NCI-H1930 (cell line): ENCODE measurements at places on chromosomes 5 and 9.

DNA sequence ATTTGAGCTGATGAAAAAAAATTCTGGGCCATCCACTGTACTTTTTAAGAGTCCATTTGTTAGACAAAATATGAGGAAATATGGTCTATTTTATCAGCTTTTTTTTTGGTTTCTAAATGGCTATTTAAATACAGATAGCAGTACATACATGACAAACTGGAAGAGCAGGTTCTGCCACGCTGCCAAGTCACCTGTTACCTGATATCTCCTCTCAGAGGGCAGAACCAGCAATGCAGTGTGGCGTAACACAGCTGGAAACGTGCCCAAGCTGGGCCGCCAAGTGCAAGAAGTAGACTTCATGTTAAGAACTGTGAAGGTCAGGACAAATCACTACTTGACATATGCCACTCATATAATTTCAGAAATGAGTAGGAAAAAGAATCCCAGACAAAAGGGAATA lies 8.1 kb downstream of the MCIDAS start:
- DNase-seq: no peak

DNA sequence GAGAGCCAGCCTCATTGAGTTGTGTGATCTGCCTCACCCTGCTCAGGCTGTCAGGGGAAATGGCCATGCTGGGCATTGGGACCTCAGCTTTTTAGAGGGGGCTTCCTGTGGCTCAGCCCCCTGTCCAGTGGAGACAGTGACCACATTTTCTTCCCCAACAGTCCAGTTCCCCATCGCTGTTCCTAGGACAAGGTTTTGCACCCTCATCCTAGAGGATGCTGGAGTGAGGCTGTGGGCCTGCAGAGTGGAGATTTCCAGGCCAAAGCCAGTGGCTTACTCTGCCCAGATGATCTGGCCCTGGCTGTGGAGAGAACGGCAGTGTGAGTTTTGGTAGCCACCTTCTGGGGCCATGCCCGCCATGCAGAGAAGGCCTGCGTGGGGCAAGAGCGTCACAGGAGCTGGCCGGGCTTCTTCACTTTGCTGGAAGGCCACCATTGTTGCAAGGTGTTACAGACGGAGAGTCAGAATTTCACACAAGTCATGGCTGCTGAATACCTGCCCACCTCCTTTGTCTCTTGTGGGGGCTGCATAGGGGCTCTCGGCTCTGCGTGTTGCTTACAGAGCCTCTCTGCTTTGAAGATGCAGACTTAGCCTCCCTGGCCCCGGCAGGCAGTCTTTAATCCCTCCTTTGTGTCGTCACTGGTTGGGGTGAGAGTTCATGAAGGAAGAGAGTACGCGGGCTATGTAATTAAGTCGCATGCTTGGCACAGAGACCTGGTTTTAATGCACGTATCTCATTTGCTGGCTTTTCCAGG lies 35.2 kb upstream of the PITX1 start:
- DNase-seq: no peak

GRCh38 chr9:26535151-26535550 lies 357.5 kb downstream of the CAAP1 start:
- DNase-seq: no peak

DNA sequence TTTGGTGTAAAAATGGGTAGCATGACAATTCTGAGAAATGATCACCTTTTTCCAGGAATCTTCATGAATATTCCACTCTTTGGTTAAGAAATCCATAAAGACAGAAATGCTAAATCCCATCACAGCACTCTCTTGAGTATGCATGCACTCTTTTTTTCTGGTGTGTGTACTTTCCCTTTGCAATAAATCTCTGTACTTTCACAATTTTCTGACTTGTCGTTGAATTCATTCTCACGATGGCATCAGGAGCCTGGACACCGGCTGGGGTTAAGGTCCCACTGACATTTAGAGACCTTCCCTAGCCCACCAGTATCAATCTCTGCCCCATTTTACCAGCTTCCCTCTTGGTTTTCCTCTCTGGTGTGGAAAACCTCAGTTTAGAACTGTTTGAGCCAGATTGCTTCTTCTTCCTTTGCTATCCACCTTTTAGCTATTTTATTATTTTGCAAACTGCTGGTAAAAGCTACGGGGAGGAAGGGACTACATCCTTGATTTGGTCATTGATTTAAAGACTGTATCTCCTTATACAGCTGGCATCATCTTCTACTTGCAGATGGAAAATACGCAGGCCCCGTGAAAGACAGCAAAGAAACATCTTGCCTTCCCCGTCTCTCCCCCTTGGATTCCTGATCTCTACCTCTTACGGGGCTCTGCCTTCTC lies 59.9 kb upstream of the ZFR start:
- no peak for DNase-seq

DNA sequence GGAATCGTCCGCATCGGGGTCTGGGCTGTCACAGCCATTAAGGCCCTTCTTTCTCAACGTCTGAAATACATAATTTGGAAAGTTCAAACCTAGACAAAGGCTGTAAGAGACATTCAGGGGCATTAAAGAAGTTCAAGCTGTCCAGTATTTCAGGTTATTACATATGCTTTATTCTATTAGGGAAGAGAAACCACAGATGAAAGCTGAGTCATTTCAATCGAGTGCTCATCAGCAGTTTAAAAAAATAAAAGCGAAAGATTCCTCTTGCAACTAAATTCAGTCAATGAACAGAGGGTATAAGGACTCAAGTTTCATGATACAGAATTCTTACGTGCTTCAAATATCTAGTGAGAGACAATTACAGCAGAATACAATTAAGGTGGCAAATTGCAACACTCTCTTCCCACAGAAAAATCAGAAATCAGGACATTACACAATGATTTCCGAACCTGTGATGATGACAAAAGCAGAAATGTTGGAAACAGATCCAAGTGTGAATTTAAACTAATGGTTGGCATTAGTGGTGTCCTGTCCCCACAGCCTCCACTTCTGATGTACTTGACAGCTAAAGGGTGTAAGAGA lies 121.6 kb downstream of the MEF2C start:
- DNase-seq: no peak

- no peak for DNase-seq
These were observed 157.3 kb upstream of the EPB41L4A start for GRCh38 chr5:112576298-112576925.

DNA sequence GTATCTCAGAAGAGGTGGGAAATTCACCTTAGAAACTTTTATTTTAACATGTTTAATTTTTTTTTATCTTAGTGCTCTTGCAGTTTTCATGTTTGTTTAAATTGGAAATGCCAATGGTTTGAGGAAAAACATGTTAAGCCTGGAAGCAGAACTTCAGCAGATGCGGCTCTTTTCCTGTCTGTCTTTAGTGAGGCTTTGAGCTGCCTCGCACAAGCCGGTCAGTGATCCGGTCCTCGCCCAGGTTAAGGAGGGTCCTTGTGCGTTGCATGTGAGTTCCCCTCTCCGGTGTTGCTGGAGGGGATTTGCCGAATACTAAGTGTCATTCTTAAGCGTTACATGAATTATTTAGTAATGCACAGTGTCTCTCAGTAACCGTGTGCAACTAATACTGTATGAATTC lies 9.4 kb upstream of the PLEKHG4B start:
- no peak for DNase-seq

- no peak for DNase-seq
These were observed 175.5 kb upstream of the TUT7 start for GRCh38 chr9:86529496-86530275.

DNA sequence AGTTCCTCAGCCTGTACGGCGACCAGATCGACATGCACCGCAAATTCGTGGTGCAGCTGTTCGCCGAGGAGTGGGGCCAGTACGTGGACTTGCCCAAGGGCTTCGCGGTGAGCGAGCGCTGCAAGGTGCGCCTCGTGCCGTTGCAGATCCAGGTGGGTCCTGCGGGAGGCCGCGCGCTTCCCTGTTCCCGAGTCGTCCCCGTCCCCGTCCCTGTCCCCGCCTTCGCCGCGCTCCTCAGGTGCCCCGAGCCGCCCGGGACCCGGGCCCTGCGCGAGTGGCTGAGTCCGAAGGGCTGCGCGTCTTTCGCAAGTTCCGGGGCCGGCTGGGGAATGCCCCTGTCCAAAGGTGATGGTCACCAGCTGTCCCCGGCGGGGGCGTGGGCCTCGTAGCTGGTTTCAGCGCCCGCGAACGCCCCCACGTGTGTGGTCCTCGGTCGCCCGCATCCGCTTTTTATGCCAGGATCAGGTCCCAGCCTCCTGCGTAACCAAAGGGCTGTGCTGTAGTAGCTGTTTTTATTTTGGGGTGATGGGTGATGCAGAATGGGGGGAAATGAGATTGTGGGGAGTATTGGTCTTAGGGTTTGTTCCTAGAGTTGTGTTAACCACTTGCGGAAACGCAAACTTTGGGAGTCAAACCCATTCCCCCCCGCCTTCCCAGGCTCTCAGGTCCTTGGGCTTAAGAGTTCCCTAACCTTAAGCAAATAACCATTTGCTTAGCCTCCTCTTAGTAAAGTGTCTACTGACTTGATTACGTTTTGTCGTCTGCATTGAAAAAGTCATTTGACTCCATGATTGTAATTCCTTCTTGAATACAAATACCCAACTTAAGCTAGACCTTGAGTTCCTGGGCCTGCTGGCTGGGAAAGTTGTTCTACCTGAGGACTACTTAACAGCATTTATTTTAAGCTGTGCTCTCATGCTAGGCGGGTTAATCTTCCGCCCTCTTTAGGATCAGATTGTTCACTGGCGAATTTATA lies 663 bp downstream of the ISOC1 start:
- DNase-seq: peak; percentile 2

- no peak for DNase-seq
These were observed 668.7 kb upstream of the FTMT start for GRCh38 chr5:121182788-121183490.

DNA sequence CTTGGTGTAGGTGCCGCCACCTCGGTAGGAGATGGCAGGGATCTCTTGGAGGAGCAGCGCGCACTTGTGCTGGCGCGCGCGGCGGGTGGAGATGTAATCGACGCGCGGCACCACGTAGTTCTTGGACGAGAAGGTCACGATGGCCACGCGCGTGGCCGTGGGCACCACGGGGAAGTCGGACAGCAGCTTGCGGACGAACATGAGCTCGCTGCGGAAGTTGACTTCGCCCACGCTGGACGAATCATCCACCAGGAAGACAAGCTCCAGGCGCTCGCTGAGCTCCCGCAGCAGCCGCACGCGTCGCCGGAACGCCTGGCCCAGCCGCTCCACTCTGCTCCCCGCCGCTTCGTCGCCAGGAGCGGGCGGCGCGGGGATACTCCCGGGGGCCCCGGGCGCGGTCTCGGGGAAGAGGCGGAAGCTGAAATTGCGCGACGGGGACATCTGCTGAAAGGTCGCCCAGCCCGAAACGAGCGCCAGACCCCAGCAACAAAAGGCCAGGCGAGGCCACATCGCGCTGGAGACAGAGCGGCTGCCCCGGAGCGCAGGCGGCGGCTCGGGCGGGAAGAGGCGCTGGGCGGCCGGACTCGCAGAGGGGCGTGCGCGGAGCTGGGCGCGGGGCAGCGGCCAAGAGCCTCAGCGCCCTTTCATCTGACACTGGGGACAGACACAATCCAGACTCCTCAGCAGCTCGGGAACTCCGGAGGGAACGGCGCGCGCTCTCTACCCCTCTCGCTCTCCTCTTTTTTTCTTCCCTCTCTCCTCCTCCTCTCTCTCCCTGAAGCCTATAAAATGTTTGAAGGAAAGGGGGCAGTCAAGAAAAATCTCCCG lies at the start of gene SVEP1:
TSS of gene SVEP1 (minus strand) at position 708 of the 828 bp plus-strand sequence. CDS start at position 510, 198 bp downstream.
- DNase-seq: no peak

- no peak for DNase-seq
These were observed 25.8 kb downstream of the AFAP1L1 start for GRCh38 chr5:149297340-149298025.

- no peak for DNase-seq
These were observed 24.8 kb downstream of the FYB1 start for GRCh38 chr5:39194466-39195136.

- DNase-seq: no peak
These were observed 378.9 kb downstream of the ELAVL2 start for GRCh38 chr9:23447166-23447565.

DNA sequence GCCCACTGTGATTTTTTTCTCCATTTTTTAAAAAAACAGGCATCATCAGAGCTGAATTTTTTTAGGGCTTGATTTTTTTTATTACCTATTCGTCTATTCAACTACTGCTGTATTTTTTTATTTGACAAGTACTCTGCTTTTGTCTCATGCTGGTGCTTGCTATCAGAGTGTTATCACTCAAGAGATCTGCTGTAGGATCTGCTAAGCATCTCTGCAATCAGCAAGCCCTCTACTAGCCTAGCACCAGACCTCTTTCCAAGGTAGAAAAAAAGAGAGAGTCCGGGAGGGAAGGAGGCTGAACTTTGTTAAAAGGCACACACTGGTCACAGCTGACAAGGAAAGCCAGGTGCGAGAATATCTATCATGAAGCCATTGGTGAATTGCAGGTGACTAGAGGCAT lies 413.8 kb upstream of the CCNH start:
- no peak for DNase-seq

GRCh38 chr5:10868956-10869355 lies 107.9 kb upstream of the DAP start:
- no peak for DNase-seq

GRCh38 chr9:110768886-110769285 lies 100.3 kb downstream of the MUSK start:
- no peak for DNase-seq

DNA sequence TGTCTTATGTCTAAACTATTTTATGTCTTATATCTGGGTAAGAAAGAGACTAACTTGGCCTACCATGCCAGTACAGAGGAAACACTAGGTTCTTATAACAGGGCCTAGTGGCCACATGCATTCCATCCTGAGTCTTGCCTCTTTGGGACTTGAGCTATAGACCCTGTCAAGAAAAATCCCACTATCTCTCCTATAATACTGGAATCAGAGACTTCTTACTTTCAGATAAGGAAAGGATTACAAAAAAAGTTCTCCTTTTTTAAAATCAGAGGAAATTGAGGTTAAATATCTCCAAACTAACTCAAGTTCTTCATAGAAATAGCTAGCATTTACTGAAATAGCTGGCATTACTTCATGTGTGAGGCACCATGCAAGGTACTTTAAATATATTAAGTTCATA lies 34.3 kb downstream of the PTGER4 start:
- DNase-seq: no peak

- DNase-seq: no peak
These were observed 448.6 kb downstream of the ZNF608 start for GRCh38 chr5:124297826-124298225.

DNA sequence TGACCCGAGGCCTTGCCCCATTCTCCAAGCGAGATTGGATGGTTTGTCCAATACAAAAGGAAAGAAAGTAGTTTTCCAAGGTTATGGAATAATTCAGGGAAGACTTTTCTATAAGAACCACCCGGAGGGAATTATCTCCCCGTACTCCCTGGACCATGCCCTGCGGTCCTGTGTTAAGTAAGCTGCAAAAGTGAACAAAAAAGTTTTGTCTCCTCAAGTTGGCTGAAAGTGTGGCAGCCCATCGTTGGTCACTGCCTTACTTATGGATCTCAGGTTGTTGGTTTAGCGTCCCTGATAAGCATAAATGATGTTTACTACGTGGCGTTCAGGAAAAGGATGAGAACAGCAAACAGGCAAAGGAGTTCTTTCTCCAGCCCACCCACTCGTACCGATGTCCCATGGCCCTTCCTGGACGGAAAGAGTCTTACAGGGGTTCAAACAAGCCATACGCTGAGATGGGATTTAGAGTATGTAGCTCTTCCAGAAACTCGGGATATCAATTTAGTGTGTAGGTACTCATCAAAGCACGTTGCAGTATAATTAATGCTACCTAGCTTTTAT lies 413 bp upstream of the AUH start:
- no peak for DNase-seq

- DNase-seq: no peak
These were observed 38.4 kb downstream of the MAST4 start for GRCh38 chr5:66634601-66635000.

GRCh38 chr5:90921418-90921973 lies 362.9 kb downstream of the ADGRV1 start:
- DNase-seq: no peak
